ENCODE measurements at places on chromosomes 5 and 9. TPM values are rescaled to one million over a fixed set of nuclear protein-coding genes. Genes with fewer than 3 reads are reported as not detected.

The SV2C gene
- 0.32 TPM for total RNA-seq

- no peak for DNase-seq
Observed at GRCh38 chr5:97026721-97027120, 90.8 kb downstream of the LNPEP start.

DNA sequence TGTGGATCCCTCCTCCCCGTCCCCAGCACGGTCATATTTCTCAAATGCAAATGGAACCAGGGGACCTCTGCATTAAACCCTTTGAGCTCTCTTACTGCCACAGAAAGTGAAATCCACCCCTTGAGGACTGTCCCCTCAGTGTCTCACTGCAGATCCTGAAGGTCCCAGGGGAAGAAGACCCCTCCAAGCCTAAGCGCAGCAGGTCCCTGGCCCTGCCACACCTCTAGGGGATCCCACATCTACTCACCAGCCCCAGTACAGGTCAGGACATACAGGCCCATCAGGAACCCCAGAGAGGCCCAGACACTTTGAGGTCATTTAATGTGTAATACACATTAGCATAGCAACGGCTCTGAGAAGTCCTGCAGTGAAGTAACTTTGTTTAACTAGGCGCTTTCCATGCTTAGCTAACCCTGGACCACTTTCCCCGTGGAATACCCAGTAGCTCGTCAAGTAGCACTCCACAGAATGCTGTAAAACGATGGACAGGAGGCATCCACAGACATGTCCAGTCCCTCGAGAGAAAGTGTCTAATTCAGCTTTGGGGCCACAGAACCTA, 54.7 kb upstream of the ALDH1B1 start:
- no peak for DNase-seq

- DNase-seq = no peak
Observed at GRCh38 chr5:133256276-133256675, 204.5 kb downstream of the HSPA4 start.

The SPATA31C1 gene
- total RNA-seq = not detected

GRCh38 chr5:95928724-95929253, 32.9 kb downstream of the ELL2 start:
- no peak for DNase-seq

Data from activated T-helper 2 cell treated with anti-CD3 and anti-CD28 coated beads, Interferon-gamma antibody, Interleukin-2, Interleukin-4, amounts not matched to agents 10 μg/mL and 5 μg/mL and 100 μg/mL, durations not matched to agents 14 hours and 24 hours and 36 hours (primary cell).